ENCODE measurements at places on chromosomes 1 and 21.

- DNase-seq, result no peak
Observed at GRCh38 chr1:46193984-46194570, 4.2 kb downstream of the POMGNT1 start.

- no peak for DNase-seq
Observed at GRCh38 chr1:81682490-81682889, 118.2 kb upstream of the ADGRL2 start.

- DNase-seq, result no peak
Observed at GRCh38 chr1:48775831-48776392, 779 bp downstream of the BEND5 start.

- no peak for DNase-seq
Observed at GRCh38 chr1:31551208-31551607, 25.1 kb upstream of the TINAGL1 start.

DNA sequence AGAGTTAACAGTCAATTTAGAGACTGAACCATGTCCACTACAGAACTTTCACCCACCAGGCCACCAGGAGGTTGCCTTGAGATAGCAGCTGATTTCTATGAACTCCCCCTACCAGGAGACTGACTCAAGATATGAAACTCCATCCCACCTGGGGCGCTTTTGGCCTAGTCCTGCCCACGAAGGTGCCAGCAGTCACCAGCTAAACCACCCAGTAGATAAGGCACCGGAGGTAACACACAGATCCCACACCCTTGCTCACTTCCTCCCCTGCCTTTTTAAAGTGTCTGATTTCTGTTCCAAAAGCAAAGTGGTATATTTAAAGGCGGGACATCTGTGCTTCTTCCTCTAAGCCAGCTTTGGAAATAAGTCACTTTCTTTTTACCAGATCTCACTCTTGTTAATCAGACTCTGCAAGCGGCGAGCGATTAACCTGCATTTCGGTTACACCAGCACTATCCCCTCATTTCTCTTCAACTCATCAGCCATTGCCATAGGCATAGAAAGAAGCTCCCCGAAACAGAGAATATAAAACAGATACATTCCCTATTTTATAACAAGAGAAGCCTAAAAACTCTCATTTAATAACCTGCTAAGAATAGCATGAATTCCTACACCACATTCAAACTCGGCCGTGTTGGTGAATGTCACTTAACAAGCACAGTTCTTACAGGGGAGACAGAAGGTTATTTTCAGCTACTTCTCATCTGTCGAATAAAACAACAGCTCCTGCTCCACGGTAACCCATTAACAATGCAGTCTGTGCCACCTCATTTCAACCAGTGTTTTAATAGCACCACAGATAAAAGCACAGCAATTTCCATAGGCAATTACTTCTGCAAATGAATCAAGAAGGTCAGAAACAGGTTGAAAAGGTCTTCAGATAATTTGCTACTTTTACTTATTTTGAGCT, 318.1 kb downstream of the KCNH1 start:
- DNase-seq, result no peak

GRCh38 chr1:110483308-110483685, 32.3 kb downstream of the PROK1 start:
- no peak for DNase-seq

- no peak for DNase-seq
Observed at GRCh38 chr1:158334526-158335212, 3.3 kb upstream of the CD1B start.

GRCh38 chr1:63662841-63663240, 69.6 kb downstream of the PGM1 start:
- DNase-seq, result no peak

- DNase-seq, result no peak
Observed at GRCh38 chr1:42922687-42923366, 35.8 kb downstream of the SLC2A1 start.

DNA sequence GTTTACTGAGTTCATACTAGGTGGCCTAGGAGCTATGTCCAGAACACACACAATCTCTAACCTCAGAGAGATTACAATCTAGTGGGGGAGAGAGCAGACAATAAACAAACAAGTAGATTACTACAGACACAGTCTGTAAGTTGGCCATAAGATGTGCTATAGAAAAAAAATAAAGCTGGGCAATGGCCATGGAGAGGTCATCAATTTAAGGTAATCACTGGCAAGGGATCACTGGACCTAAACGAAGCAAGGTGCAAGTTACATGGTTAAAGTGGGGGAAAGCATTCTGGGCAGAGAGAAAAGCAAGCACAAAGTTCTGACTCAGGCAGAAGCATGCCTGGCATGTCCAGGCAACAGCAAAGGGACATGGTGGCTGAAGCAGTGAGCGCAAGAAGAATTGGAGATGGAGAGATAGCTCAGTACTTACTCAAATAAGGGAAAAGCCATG, 147.0 kb downstream of the RERE start:
- no peak for DNase-seq

GRCh38 chr1:167620002-167620401, 10.0 kb upstream of the RCSD1 start:
- DNase-seq, result no peak

DNA sequence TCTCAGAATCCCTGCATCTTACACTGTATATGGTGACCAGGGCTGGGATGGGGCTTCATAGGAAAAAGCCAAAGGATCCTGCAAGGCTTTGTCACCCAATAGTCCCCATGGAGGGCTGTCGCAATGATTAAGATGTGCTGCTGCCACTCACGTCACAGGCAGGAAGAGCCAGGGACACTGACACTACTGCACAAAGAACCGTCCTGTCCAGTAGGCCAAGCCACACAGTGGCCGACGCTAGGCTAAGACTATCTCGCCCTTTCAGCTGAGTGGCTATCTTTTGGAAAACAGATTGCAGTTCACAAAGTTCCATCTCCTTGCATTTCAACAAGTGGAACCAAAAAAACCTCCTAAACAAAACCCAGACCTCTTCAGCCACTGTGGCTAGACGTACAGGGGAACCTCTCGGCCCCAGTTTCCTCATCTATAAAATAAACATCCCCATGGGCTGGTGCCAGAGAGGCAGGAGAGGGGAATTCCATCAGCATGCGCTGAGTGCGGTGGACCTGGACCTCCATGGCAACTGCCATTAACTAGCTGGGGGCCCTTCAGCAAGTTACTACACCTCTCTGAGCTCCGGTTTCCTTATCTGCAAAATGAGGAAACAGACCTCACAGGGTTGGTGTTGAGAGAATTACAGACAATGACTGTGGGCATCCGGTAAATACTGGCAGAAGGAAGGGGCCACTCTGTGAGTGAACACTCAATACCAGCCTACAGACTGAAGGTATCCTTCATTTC, 8.7 kb downstream of the CAPZB start:
- DNase-seq, result no peak

DNA sequence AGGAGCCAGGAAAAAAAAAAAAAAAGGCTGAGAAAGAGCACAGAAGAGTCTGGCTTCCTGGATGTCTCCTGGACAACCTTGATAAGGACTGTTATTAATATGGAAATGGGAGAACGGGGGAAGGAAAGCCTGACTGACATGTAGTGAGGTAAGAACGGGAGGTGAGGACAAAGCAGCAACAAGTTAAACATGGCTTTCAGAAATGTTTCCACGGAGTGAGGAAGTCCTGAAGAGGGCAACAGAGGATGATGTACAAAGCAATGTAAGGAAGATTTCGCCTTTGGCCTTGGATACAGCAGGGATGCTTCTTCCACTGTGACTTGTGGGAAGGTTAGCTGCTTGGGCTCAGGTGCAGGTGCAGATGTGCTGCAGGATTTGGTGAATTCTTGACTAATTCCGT, 11.9 kb upstream of the NIBAN1 start:
- DNase-seq, result no peak
